ENCODE measurements at places on chromosomes 7 and 10. TPM values are rescaled to one million over a fixed set of nuclear protein-coding genes. Genes with fewer than 3 reads are reported as not detected.

DNA sequence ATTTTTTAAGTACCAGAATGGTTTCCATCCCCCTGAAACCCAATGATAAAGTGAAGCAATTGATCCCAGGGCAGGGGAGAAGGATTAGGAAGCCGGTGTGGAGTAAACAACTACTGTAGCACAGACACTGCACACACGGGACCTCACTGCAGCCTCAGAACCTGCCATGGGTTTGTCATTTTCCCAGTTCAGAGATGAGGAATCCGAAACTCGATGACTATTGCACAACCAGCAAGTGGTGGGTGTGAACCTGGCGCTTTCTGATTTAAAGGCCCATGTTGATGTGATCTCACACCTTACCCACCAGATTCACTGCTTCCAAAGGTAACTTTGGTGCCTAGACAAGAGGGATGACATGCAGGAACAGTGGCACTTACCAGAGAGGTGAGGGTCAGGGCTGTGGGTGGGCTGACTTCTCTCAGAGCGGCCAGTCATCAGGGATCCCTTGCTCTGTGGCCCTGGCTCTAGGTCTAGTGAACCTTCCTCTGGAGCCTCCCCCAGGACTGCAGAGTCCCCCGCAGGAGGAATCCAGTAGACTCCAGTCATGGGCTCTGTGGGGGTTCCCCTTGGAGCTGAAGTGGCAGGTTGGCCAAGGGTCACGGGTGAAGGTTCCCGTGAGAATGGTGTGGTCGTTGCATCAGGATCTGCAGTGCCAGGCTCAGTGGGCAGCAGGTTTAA lies 62.8 kb downstream of the PKD1L1 start:
- no peaks in the 10 kb centered on the region for H3K27me3 ChIP-seq
- no peak overlapping the region for H3K4me3 ChIP-seq
- DNase-seq, result no peak
- H3K36me3 ChIP-seq, result no peaks in the 10 kb centered on the region
- H3K4me1 ChIP-seq, result no peaks in the 10 kb centered on the region

HIPK2 gene
- 15.4 TPM for total RNA-seq

TNS3 gene
- total RNA-seq, result 0.12 TPM

- no peak overlapping the region for H3K27ac ChIP-seq
- H3K36me3 ChIP-seq, result peaks cover 4% of the 10 kb centered on the region
- no peak for DNase-seq
- no peaks in the 10 kb centered on the region for H3K4me1 ChIP-seq
Measured at GRCh38 chr7:44132039-44132438, 8.7 kb upstream of the POLD2 start.

CLDN4 gene
- 0.33 TPM for total RNA-seq

C10orf53 gene
- not detected for total RNA-seq

GRCh38 chr7:45593121-45593541 lies 19.0 kb downstream of the ADCY1 start:
- DNase-seq, result no peak
- no peaks in the 10 kb centered on the region for H3K36me3 ChIP-seq
- H3K27me3 ChIP-seq, result no peaks in the 10 kb centered on the region
- no peak overlapping the region for H3K4me3 ChIP-seq

UPK3BL2 gene
- 9.6 TPM for total RNA-seq

- peaks cover 9% of the 10 kb centered on the region for H3K36me3 ChIP-seq
- no peak overlapping the region for H3K4me3 ChIP-seq
- H3K27me3 ChIP-seq, result no peaks in the 10 kb centered on the region
- H3K4me1 ChIP-seq, result peaks cover 38% of the 10 kb centered on the region
- H3K27ac ChIP-seq, result no peak overlapping the region
Measured at GRCh38 chr10:84336406-84337090, 8.2 kb downstream of the CCSER2 start.

GRCh38 chr10:131090761-131091661 lies 220.5 kb downstream of the TCERG1L start:
- no peak overlapping the region for H3K4me3 ChIP-seq
- H3K27me3 ChIP-seq, result no peaks in the 10 kb centered on the region
- DNase-seq, result no peak
- no peaks in the 10 kb centered on the region for H3K36me3 ChIP-seq
- peaks cover 4% of the 10 kb centered on the region for H3K4me1 ChIP-seq

- DNase-seq, result no peak
- H3K27ac ChIP-seq, result peak overlapping the region; percentile 100
- H3K4me1 ChIP-seq, result peaks cover 76% of the 10 kb centered on the region
Measured at GRCh38 chr7:44983742-44984477, 5.1 kb upstream of the MYO1G start.

NMT2 gene
- 11.3 TPM for total RNA-seq

HOXA4 gene
- total RNA-seq, result not detected

OR13A1 gene
- total RNA-seq, result not detected

DNA sequence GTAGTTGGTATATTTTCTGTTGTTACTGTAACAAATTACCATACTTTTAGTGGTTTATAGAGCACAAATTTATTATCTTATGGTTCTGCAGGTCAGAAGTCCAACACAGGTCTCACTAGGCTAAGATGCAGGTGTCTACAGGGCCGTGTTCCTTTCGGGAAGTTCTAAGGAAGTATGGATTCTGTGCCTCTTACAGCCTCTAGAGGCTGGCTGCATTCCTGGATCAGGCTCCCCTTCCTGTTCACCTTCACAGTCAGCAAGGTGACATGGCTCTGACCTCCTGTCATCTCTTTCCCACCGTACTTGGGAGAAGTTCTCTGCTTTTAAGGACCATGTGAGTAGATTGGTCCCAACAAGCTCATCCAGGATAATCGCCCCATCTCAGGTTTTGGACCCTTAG lies 37.3 kb downstream of the BMPR1A start:
- no peaks in the 10 kb centered on the region for H3K36me3 ChIP-seq
- H3K4me1 ChIP-seq, result peaks cover 7% of the 10 kb centered on the region
- H3K27me3 ChIP-seq, result no peaks in the 10 kb centered on the region
- no peak overlapping the region for H3K4me3 ChIP-seq
- DNase-seq, result no peak

- peaks cover 32% of the 10 kb centered on the region for H3K27me3 ChIP-seq
- DNase-seq, result no peak
- H3K4me3 ChIP-seq, result peak overlapping the region; percentile 42
Measured at GRCh38 chr7:3300221-3300650, 816 bp upstream of the SDK1 start.

DNA sequence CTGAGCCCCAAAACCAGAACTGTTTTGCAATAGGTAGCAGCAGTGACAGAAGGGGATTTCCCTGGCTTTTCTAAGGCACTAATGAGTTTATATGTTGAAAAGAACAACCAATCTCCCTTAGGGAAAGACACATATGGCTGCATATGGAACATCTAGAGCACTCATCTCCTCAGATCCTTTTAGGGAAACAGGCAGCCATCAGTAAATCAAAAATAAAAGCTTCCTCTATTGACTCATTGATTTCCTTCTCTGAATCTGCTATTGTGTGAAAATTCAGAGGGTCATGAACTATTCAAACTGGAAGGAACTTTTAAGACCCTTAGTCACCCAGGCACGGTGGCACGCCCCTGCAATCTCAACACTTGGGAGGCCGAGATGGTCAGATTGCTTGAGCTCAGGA lies 110.9 kb upstream of the NANOS1 start:
- no peaks in the 10 kb centered on the region for H3K36me3 ChIP-seq
- H3K4me3 ChIP-seq, result no peak overlapping the region
- DNase-seq, result no peak
- H3K27ac ChIP-seq, result no peak overlapping the region
- peaks cover 11% of the 10 kb centered on the region for H3K27me3 ChIP-seq

DNA sequence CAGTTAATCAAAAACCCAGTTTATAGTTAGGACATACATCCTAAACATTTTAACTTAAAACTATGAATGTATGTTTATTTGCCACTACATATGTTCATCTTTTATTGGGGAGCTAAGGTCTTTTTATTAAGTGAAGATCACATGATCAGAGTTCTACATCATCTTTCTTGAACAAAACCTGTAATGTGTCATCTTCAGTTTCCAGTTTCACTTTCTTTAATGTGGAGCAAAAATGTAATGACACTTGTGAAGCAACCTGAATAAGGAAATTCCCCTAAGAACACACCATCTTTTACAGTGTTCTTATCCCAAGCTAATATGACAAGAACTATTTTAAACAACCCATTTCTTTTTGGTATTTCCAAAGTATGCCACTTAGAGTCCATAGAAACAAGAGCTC lies 166.7 kb upstream of the BET1 start:
- H3K4me1 ChIP-seq, result peaks cover 8% of the 10 kb centered on the region
- DNase-seq, result no peak
- no peaks in the 10 kb centered on the region for H3K36me3 ChIP-seq
- H3K27me3 ChIP-seq, result peaks cover 36% of the 10 kb centered on the region

GRCh38 chr10:51257511-51258248 lies 183.4 kb downstream of the PRKG1 start:
- no peak overlapping the region for H3K4me3 ChIP-seq
- no peaks in the 10 kb centered on the region for H3K27me3 ChIP-seq
- H3K27ac ChIP-seq, result no peak overlapping the region
- no peaks in the 10 kb centered on the region for H3K36me3 ChIP-seq
- no peak for DNase-seq

GRCh38 chr7:89503281-89503680 lies 651.0 kb upstream of the STEAP1 start:
- no peaks in the 10 kb centered on the region for H3K4me1 ChIP-seq
- H3K27ac ChIP-seq, result no peak overlapping the region
- H3K27me3 ChIP-seq, result no peaks in the 10 kb centered on the region
- H3K4me3 ChIP-seq, result no peak overlapping the region

DNA sequence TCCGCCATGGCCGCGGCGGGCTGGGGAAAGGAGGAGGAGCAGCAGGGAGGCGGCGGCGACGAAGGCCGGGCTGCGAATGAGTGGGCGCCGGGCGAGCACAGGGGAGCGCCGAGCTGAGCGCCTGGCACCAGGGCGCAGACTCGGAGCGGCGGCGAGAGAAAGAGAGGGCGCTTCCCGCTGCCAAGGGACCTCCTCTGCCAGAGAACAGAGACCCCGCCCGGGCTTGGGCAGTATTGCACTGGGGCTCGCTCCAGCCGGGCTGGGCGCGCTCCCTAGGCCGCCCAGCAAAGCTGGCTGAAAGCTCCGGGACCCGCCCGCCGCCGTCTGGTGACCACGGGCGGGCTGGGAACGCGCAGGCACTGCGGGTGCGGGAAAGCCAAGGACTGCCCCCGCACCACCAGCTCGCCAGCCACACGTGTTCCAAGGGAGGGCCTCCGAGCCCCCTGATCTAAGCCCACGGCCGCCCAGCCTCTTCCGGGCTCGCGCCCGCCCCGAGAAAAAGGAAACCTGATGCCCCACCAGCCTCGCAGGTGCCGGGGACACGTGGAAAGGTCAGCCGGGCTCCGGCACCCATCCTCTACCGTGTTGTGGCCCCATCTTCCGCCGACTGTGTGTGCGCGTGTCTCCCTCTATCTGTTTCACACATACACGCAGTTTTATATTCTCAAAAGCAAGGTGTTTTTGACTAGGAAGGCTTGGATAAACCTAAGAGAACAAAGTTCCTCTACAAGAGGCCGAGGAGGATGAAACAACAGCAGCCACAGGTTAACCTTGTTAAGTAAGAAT lies at the start of gene CCDC6:
Gene CCDC6 (minus strand): TSS at position 140 of the 786 bp plus-strand sequence. CDS start 132 bp downstream, at position 8.
- peaks cover 30% of the 10 kb centered on the region for H3K36me3 ChIP-seq
- DNase-seq, result peak; percentile 95
- peak within 1 kb of the TSS; percentile 98 for H3K27ac ChIP-seq
- no peaks in the 10 kb centered on the region for H3K27me3 ChIP-seq

GRCh38 chr7:44853391-44853790 lies 5.5 kb upstream of the H2AZ2 start:
- DNase-seq, result peak; percentile 35
- H3K27ac ChIP-seq, result no peak overlapping the region
- peaks cover 33% of the 10 kb centered on the region for H3K4me1 ChIP-seq
- no peak overlapping the region for H3K4me3 ChIP-seq

HABP2 gene
- total RNA-seq, result not detected

POR gene
- total RNA-seq, result 41.3 TPM

DNA sequence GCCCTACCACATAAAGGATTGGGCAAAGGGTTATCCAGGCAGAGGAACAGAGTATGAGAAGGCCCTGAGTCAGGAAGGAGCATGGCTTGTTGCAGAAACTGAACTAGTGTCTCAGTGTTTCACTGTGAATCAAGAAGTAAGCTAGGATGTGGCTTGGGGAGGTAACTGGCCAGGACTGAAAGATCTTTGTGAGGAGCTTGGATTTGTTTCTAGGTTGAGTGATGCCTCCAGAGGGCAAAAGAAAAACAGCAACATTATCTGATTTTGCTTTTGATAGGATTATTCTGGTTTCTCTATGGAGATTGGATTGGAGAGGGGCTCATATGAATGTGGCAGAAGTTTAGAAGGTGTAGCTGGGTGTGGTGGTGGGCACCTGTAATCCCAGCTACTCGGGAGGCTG lies 137.9 kb upstream of the HDAC9 start:
- no peaks in the 10 kb centered on the region for H3K4me1 ChIP-seq
- peaks cover under 1% of the 10 kb centered on the region for H3K27me3 ChIP-seq
- no peak overlapping the region for H3K4me3 ChIP-seq
- no peak for DNase-seq
- H3K27ac ChIP-seq, result no peak overlapping the region
- H3K36me3 ChIP-seq, result no peaks in the 10 kb centered on the region

DNA sequence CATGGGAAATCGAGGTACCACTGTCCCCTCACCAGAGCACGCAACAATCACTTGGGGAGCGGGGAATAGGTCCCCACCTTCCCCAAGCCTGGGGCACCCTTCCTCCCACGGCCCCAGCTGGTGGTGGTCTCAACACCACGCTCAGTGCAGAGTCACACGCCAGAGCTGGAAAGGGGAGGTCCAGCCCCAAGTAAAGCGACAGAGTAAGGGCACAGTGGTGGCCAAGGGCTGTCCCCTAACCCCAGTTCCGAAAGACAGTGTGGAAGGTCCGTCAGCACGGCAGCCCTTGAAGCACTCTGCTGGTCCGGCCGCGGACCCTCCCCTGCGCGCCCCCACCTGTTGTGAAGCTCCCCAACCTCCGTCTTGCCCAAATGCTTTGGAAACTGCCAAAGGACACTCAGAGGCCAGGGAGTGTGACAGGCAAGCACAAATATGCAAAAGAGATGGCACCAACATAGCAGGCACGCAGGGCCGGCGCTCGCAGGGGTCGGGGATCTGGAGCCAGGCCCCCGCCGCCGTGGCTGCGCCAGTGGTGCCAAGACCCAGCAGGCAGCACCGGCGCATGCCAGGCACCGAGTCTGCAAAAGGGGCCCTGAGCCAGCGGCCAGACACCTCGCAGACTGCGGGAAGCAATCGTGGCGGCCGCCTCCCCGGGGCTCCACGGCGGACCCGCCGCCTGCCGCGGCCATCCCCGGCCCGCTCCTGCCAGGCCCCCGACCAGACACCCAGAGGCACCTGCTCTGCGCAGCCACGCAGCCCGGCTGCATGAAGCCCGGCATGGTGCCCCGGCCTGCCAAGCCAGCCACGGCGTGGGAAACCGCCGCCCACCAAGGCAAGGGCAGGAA lies 51.6 kb upstream of the SRRM3 start:
- peaks cover 20% of the 10 kb centered on the region for H3K4me1 ChIP-seq
- peak; percentile 13 for DNase-seq
- no peaks in the 10 kb centered on the region for H3K27me3 ChIP-seq
- no peak overlapping the region for H3K27ac ChIP-seq
- no peaks in the 10 kb centered on the region for H3K36me3 ChIP-seq
- H3K4me3 ChIP-seq, result peak overlapping the region; percentile 10

OLAH gene
- 1.2 TPM for total RNA-seq

GRCh38 chr7:50682573-50682972 lies 100.1 kb downstream of the GRB10 start:
- H3K4me3 ChIP-seq, result no peak overlapping the region
- no peak overlapping the region for H3K27ac ChIP-seq
- no peak for DNase-seq
- H3K36me3 ChIP-seq, result no peaks in the 10 kb centered on the region
- H3K4me1 ChIP-seq, result no peaks in the 10 kb centered on the region

GRCh38 chr7:90705391-90706071 lies 109.4 kb downstream of the CDK14 start:
- peaks cover 4% of the 10 kb centered on the region for H3K4me1 ChIP-seq
- no peaks in the 10 kb centered on the region for H3K36me3 ChIP-seq
- no peak overlapping the region for H3K4me3 ChIP-seq
- H3K27me3 ChIP-seq, result peaks cover 3% of the 10 kb centered on the region
- H3K27ac ChIP-seq, result no peak overlapping the region

CYP2C18 gene
- total RNA-seq, result not detected
